ENCODE measurements at places on chromosomes 5 and 9.

DNA sequence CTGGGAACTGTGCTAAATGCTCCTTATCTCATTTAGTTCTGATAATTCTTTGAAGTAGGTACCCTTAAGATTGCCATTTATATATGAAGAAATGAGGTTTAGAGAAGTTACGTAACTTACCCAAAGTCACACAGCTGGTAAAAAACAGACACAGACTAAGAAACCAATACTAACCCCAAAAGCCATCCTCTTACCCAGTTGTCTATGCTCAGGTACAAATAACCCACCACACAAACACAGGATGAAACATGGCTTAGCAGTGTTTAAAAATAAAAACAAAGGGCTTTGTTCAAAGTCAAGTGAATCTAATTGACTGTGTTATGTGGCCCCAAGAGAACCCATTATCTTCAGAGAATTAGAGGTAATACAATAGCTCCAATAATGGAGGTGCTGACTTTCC, 37.0 kb upstream of the IL7R start:
- no peak for DNase-seq

- DNase-seq: no peak
Measured at GRCh38 chr5:17190799-17191391, 26.5 kb upstream of the BASP1 start.

GRCh38 chr5:74575741-74576538, 64.6 kb downstream of the ENC1 start:
- no peak for DNase-seq

DNA sequence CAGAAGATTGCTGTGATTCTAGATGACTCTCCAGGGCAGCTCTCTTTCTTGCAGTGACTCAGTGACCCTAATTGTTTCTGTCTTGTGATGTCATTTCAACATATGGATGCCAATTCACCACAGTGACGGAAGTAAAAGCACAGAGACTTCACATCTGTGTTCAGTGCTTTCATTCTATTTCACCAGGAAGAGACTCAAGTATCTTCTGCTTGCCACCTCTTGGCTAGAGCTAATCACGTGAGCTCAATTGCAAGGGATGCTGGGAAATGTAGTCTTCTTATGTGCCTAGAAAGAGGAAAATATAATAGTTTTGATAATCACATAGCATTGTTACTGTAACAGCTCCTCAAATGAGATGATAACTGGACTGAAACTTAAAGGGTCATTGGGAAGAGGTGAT, 453.3 kb upstream of the KLF4 start:
- no peak for DNase-seq

- DNase-seq: no peak
Measured at GRCh38 chr5:111697881-111698757, 58.9 kb downstream of the NREP start.

DNA sequence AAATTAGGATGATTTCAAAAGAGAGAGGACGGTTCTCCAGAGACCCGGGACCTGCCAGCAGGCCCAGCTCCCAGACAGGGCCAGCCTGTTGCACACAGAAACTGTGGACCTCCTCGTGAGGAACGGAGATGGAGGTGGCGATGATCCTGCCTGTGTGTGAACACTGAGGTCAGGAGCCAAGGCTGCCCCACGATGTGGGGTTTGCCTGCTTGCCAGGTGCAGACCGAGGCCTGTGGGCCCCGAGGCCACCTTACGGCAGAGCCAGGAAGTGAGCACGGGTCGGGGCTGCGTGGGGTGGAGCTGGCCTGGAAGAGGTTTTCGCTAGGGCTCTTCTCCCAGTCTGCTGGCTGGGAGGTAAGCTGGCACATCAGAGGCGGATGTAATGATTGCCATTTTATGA, 4.3 kb downstream of the FAM163B start:
- no peak for DNase-seq

DNA sequence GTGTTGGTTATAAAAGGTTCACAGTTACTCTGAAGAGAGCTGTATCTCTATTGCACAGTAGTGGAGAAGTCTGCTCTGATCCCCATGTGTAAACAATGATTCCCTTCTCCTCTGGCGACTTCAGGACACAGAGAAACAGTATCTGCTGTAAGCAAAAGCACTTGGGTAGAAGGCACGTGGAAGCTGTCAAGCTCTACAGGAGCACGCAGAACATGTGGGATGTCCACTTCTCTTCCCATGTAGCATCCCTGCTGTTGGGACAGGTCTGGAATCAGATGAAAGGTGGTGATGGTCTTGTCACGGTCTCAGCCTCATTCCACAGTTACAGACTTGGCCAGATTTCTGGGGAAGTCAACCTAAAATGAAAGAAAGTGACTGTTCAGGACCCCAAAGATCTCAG, 9.4 kb upstream of the MAPK9 start:
- DNase-seq: no peak

DNA sequence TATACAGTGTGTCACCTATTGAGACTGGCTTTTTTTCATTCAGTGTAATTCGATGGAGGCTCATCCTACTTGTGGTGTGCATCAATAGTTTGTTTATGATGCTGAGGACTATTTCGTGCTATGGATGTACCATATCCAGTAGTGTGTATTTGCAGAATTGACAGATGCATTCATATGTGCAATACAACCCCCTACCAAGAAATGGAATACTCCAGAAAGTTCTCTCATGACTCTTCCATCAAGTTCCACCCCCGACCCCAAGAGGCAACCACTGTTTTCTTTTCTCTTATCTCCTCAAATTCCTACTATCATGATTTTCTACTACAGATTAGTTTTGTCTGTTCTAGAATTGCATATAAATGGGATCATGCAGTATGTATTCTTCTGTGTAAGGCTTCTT, 21.9 kb downstream of the FBXO10 start:
- no peak for DNase-seq

- DNase-seq: no peak
Measured at GRCh38 chr5:125254267-125254666, 507.8 kb upstream of the ZNF608 start.

GRCh38 chr5:112554101-112554977, 135.3 kb upstream of the EPB41L4A start:
- no peak for DNase-seq

DNA sequence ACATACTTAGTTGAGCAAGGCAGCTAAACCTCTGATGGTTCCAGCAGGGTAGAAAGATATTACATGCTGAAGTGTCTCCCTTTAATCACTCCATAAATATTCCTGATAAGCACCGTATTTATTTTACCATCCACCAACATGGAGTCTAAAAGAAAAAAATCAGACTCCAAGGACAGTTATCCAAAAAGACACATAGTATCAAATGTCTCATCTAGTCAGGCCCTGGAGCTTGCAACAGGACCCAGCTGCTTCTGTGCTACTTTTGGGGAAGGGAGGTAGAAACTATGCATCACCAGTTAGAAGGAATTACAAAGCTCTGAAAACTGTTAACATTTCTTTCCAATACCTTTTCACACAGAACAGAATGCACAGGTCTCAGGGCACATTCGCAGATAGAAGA, 88.1 kb downstream of the S1PR3 start:
- no peak for DNase-seq

GRCh38 chr5:23466401-23466912, 41.0 kb upstream of the PRDM9 start:
- no peak for DNase-seq

- no peak for DNase-seq
Measured at GRCh38 chr5:33102551-33102950, 338.2 kb upstream of the TARS1 start.

- no peak for DNase-seq
Measured at GRCh38 chr9:82764061-82764668, 298.8 kb downstream of the RASEF start.

- DNase-seq: no peak
Measured at GRCh38 chr5:181042722-181043121, 2.7 kb downstream of the BTNL9 start.

DNA sequence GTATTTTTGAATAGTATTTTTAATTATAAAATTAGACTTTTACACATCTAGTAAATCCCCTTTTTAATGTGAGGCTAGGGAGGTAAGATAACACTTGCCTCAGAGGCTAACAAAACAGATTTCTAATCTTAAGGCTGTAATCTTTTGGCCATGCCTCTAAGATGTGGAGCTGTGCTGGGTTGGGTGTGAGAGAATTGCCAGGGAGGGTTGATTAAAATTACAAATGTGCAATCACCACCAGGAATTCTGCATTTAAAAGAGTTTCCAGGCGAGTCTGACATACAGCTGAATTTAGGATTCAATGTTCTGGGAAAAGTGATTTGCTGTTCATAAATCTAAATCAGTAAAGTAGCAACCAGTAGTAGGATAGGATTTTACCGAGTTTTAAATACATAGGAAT, 73.3 kb downstream of the NUDT12 start:
- no peak for DNase-seq

- no peak for DNase-seq
Measured at GRCh38 chr5:95471942-95472341, 80.8 kb downstream of the FAM81B start.

DNA sequence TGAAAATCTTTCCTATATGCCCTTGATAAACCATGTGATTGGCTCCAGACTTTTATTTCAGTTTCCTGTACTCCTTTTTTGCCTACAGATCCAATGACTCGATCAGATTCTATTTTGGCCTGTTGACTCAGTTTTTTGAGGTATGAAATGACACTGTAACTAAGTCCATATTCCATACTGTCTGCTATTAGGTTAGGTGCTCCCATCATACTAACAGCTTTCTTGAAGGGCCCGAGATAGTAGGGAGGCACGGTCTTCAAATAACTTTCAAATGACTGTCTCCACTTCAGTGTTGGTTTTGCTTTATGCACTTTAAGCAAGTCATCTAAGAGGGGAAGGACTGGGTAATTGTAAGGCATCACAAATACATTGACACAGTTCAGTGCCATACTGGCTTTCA, 295.4 kb upstream of the DAB2 start:
- no peak for DNase-seq

GRCh38 chr9:136530461-136531089, 15.3 kb downstream of the NOTCH1 start:
- no peak for DNase-seq

GRCh38 chr9:129348890-129349664, 171.0 kb upstream of the IER5L start:
- DNase-seq: no peak

- no peak for DNase-seq
Measured at GRCh38 chr5:147479949-147480348, 29.9 kb downstream of the DPYSL3 start.

DNA sequence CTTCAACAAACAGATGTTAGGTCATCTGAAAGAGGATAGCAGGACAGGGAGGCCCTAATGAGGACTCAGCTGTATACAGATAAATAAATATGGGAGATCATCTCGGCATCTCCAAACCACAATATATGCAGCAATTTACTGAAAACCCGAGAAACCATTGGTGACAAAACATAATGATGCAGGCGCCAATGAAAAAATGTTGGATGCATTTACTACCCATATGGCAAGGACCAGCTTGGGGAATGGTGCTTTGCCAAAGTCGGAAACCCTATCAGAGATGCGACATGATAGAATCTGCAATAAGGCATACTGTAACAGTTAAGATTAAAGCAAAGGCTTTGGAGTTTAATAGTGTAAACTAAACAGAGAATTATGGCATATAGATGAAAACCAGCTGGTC, 92.0 kb downstream of the SNCAIP start:
- DNase-seq: no peak

Data from memory B cell (primary cell).